ENCODE measurements at places on chromosomes 16 and 17. TPM values are rescaled to one million over a fixed set of nuclear protein-coding genes. Genes with fewer than 3 reads are reported as not detected.

DNA sequence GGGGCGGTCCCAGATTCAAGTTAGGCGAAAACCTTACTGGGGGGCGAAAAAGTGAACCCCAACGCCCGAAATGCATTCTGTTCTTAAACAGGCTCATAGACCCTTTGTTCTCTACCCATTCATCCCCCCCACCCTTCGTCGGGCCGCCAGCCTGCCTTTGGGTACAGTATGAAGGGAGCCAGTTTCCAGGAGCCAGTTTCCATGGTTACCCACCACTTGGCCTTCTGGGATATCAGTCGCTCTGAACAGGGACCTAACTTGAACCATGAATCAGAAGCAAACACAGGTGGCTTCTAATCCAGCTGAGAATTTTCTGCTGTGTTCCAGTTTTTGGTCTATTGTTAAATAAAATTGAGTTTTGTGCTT, 532 bp downstream of the DHX40 start:
- peak; percentile 78 for DNase-seq

NPIPB6 gene
- 4.6 TPM for total RNA-seq

GRCh38 chr16:77437859-77438258, 3.0 kb upstream of the ADAMTS18 start:
- DNase-seq: no peak

GRCh38 chr16:57082664-57083063, 9.7 kb upstream of the CPNE2 start:
- DNase-seq: no peak

- no peak for DNase-seq
These were observed 30.4 kb upstream of the ZC3H18 start for GRCh38 chr16:88539652-88540345.

ODF4 gene
- total RNA-seq: not detected

TPSG1 gene
- not detected for total RNA-seq

DNA sequence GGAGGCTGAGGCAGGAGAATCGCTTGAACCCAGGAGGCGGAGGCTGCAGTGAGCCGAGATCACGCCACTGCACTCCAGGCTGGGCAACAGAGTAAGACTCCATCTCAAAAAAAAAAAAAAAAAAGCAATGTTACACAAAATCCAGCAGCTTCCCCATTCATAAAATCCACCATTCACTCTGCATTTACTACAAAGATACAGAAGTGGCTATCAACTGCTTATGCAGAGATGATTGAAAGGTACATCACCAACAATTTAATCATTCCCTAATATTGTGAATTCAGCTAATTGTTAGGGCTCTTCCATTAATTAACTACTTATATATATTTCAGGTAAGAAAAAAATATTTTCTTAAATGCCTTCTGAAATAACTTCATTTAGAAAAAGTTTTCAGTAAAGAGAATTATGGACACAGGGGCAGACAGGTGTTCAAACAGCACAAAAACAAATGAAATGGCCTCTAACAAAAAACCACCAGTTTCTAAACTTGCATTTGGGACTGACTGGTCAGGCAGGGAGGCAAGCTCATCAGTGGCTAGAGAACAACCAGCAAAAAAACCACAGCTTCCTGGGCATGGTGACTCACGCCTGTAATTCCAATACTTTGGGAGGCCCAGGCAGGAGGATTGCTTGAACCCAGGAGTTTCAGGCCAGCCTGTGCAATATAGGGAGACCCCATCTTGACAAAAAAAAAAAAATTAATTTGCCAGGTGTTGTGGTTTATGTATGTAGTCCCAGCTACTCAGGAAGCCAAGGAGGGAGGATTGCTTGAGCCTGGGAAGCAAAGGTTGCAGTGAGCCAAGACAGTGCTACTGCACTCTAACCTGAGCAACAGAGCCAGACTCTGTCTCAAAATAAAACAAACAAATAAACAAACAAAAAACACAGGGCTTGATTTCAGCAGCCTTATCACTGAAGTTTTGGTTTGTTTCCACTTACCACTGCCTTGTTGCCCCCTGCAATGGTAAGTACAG, 26.3 kb downstream of the ERN1 start:
- DNase-seq: no peak

- DNase-seq: peak; percentile 38
These were observed 5.3 kb downstream of the IGFALS start for GRCh38 chr16:1788095-1788707.

GRCh38 chr16:4477966-4478365, 1.8 kb downstream of the HMOX2 start:
- DNase-seq: peak; percentile 46

Data from activated CD8-positive, alpha-beta memory T cell treated with anti-CD3 and anti-CD28 coated beads, Interleukin-2, amount 10 ng/mL, durations not matched to agents 7 days and 5 days (primary cell).